Sigmoid colon (tissue), 7 donors: ENCODE measurements at places on chromosomes 7 and 10. TPM values are rescaled to one million over a fixed set of nuclear protein-coding genes. Genes with fewer than 3 reads are reported as not detected.

The TSPAN15 gene
- 72.8 TPM for total RNA-seq

DNA sequence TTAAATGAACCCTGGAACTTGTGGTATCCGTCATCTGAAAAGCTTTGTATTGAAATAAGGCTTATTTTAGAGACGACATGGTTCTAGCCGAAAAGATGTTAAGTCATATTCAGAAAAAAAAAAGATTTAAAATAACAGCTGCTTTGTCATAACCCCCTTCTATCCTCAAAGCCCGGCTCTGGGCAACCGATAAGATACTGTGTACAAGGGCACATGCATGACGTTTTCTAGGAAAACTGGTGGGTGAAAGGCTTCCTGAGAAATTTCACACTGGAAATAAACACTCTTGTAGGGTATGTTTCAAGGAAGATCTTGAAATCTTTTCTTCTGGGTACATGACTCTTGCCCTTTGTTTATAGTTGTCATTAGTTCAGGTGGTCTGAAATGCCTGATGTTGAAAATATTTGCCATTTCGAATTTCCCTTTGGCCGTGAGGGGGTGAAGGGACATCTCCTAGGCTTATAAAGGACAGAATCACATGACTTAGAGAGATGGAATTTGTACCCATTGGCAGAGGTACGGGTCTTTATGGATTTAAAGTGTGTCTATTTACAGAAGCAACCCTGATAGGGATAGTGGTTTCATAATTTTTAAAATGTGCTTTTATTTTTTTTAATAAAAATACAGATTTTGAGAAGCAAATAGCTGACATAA lies 232.5 kb downstream of the PTEN start:
- no peak overlapping the region for H3K4me3 ChIP-seq
- H3K27ac ChIP-seq, result no peak overlapping the region
- H3K4me1 ChIP-seq, result peaks cover 17% of the 10 kb centered on the region
- no peaks in the 10 kb centered on the region for H3K27me3 ChIP-seq
- H3K36me3 ChIP-seq, result no peaks in the 10 kb centered on the region
- no peak for DNase-seq

The AKR1C2 gene
- 5.1 TPM for total RNA-seq

DNA sequence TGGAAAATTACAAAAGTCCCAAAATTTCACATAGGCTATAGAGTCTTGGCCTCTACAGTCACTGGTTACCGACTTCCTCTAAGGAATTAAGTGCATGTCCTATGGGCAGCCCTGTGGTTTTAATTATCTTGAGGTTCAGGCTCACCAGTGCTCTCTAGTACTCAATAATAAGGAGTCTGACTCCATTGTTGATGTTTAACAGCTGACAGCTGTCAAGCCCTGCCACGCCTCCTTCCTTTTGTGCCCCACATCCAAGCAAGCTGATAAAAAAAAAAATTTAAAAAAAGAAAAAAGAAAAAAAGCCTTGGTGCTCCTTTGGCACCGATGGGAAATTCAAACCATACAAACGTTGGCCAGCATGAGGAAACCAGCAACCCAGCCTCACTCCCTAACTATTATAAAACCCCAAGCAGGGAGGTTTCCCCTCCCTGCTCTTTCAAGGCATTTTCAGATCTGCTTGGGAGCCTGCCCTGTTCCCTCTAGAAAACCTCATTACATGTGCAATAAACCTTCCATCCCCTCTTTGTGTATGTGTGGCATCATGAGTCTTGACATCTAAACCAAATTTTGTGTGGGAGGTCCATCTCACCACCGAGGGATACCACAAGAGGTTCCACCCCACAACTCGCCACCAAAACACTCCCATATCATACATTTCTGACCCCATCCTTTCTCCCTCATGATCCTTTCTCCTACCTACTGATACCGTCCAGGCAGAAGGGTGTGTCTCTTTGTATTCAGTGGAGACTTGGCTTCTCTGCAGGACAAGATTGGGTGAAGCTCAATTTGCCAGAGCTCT lies 70.9 kb upstream of the CCDC71L start:
- H3K36me3 ChIP-seq, result no peaks in the 10 kb centered on the region
- H3K27ac ChIP-seq, result no peak overlapping the region
- no peaks in the 10 kb centered on the region for H3K4me1 ChIP-seq
- H3K4me3 ChIP-seq, result no peak overlapping the region
- no peak for DNase-seq

The ARMH3 gene
- total RNA-seq, result 23.2 TPM

GRCh38 chr10:1677307-1677939 lies 59.9 kb downstream of the ADARB2 start:
- no peaks in the 10 kb centered on the region for H3K36me3 ChIP-seq
- DNase-seq, result no peak
- no peak overlapping the region for H3K4me3 ChIP-seq
- no peaks in the 10 kb centered on the region for H3K27me3 ChIP-seq

DNA sequence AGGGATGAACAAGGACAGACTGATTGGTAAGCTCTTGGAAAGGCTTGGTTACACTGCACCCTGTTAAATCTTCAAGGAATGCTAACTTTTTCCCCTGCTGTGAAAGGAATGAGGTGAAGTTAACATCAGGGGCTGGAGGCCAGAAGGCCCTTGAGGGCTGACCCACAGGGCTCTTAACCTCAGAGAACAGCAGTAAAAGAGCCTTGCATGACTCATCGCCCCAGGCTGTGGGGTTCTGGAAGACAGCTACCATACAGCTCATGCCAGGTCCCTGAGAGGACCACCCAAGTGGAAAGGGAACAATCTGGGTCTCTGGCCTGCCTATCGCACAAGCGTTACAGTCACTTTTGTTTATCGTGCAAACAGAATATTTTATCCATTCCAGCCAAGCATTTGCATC lies 54.4 kb downstream of the CYP2C9 start:
- H3K27me3 ChIP-seq, result no peaks in the 10 kb centered on the region
- no peak overlapping the region for H3K4me3 ChIP-seq
- no peak overlapping the region for H3K27ac ChIP-seq
- H3K4me1 ChIP-seq, result no peaks in the 10 kb centered on the region

- H3K4me3 ChIP-seq, result no peak overlapping the region
- peaks cover 1% of the 10 kb centered on the region for H3K4me1 ChIP-seq
- peaks cover 13% of the 10 kb centered on the region for H3K27me3 ChIP-seq
- H3K36me3 ChIP-seq, result no peaks in the 10 kb centered on the region
- no peak overlapping the region for H3K27ac ChIP-seq
These were observed 31.6 kb downstream of the RASGEF1A start for GRCh38 chr10:43235070-43235900.

The KNDC1 gene
- 1.9 TPM for total RNA-seq

DNA sequence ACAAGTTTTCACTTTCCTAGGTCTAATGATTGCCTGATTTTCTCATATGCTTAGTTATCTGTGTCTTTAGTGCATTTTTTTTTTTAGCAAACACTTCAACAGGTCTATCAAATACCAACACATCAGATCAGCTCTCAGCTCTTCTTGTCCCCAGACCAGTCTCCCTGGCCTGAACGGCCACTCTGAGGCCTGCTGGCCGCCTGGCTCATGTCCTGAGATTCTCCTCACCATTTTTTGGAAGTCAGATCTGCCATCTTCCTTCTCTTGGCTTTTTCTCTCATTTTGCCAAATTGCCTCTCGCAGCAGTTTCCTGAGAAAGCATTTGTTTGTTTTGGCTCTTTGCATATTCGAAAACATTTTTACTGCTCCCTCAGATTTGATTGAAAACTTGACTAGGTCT lies 29.3 kb downstream of the PPP2R2D start:
- H3K36me3 ChIP-seq, result no peaks in the 10 kb centered on the region
- DNase-seq, result peak; percentile 17
- H3K27ac ChIP-seq, result peak overlapping the region; percentile 68
- no peaks in the 10 kb centered on the region for H3K27me3 ChIP-seq
- H3K4me1 ChIP-seq, result peaks cover 44% of the 10 kb centered on the region

The CACNA2D1 gene
- 95.7 TPM for total RNA-seq

GRCh38 chr7:23184709-23185359 lies 3.0 kb downstream of the NUP42 start:
- H3K4me3 ChIP-seq, result no peak overlapping the region
- peaks cover 46% of the 10 kb centered on the region for H3K36me3 ChIP-seq
- H3K4me1 ChIP-seq, result peaks cover 24% of the 10 kb centered on the region
- DNase-seq, result no peak
- no peak overlapping the region for H3K27ac ChIP-seq

DNA sequence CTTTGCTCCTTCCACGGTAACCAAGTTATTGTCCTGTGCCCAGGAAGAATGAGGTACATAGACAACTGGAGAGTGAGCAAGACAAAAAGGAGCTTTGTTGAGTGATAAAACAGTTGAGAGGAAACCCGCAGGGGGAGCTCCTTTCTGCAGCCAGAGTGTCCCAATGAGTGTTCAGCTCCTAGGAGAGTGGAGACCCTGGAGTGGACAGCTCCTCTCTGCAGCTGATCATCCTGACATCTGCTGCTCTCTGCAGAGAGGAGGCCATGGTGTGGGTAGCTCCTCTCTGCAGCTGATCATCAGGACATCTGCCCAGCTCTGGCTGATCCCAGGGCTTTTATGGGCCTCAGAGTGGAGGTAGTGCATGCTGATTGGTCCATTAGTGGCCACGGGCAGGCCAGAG lies 53.4 kb upstream of the PCDH15 start:
- no peaks in the 10 kb centered on the region for H3K4me1 ChIP-seq
- no peak overlapping the region for H3K4me3 ChIP-seq
- no peaks in the 10 kb centered on the region for H3K27me3 ChIP-seq

The PARP12 gene
- 21.9 TPM for total RNA-seq

DNA sequence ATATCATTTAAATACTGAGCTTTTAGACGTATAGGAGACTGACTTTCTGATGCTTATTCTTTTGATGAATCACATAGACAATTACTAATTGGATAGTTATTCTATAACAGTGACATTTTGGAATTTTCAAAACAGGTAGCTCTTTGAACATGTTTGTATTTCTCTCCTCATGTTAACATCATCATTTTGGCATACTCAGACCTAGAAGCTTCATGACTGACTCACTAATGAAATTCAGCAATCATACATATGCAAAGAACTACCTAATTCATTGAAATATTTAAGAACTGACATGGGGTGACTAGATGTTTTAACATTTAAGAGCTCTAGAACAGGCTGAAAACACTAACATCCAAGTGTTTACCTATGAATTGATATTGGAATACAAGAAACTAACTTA lies 192.3 kb downstream of the VTI1A start:
- H3K4me1 ChIP-seq, result no peaks in the 10 kb centered on the region
- H3K4me3 ChIP-seq, result no peak overlapping the region
- no peaks in the 10 kb centered on the region for H3K27me3 ChIP-seq

DNA sequence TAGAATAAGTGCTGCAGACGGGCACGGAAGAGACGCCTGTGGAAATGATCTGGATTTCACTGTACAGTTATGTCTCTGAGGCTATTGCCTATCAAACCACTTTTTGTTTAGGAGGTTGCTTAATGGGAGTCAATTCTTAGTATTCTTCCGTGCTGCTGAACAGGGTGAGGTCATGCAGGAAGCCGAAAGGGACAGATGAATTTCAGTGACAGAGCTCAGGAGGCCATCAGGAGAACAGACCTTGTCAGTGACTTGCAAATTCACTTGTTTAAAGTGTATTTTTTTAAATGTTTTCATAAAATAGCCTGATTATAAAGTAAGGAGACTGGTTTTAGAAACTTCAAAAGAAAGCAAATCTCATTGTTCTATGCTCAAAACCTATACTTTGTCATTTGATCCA lies 58.9 kb downstream of the XRCC2 start:
- H3K4me1 ChIP-seq, result no peaks in the 10 kb centered on the region
- no peaks in the 10 kb centered on the region for H3K36me3 ChIP-seq
- H3K27ac ChIP-seq, result no peak overlapping the region
- no peak overlapping the region for H3K4me3 ChIP-seq
- H3K27me3 ChIP-seq, result no peaks in the 10 kb centered on the region

The CYP26C1 gene
- total RNA-seq, result not detected

The CDCA7L gene
- total RNA-seq, result 19.4 TPM

DNA sequence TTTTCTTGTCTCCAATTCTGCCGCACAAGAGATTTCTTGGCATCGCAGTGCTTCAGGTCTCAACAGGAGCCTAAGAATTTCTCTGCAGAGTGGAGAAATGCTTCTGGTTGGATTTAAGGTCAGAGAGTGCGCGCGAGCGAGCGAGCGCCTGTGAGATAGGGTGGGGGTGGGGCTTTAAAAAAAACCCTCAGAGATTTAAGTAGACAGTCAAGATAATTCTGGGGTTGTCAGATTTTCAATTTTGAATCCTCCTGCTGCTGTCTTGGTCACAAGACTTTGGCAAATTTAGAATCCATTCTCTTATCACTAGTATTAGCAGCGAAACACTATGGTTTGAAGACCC lies 49.7 kb downstream of the CPEB3 start:
- no peaks in the 10 kb centered on the region for H3K36me3 ChIP-seq
- peak overlapping the region; percentile 88 for H3K27ac ChIP-seq
- DNase-seq, result no peak
- H3K4me3 ChIP-seq, result peak overlapping the region; percentile 72

DNA sequence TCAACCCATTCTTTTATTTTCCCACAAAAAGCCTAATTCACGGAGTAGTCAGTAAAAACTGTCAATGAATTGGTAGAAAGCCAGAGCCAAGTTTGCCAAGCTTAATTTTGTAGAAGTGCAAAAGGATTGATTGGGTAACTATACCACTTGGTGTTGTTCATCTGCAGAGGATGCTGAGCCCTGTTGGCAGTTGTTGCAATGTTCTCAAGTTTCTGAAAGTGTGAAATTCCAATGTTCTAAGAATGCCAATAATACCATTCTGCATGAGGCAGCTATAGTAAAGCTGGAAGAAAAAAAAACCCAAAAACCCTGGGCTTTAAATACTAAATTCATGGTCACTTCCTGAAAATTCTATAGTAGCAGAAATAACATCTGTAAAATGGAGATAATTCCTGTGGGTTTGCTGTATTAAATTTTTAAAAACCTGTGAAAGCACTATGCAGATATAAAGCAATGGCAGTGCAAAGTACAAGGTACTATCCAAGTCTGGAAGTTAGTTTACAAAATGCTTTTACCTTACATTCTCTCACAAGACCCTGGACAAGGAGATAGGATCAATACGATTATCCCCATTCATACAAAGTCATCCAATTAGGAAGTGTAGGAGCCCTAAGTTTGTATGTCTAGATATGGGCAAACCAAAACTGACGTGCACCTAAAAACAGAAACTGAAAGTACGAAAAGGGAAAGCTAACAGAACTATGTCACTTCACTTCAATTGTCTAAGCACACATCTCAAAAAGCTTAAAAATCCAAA lies 6.0 kb upstream of the PON1 start:
- H3K4me1 ChIP-seq, result no peaks in the 10 kb centered on the region
- no peaks in the 10 kb centered on the region for H3K27me3 ChIP-seq
- peak overlapping the region; percentile 26 for H3K4me3 ChIP-seq

GRCh38 chr7:120521761-120522737 lies 249.1 kb downstream of the KCND2 start:
- no peak overlapping the region for H3K4me3 ChIP-seq
- no peaks in the 10 kb centered on the region for H3K27me3 ChIP-seq
- H3K4me1 ChIP-seq, result peaks cover 6% of the 10 kb centered on the region
- no peaks in the 10 kb centered on the region for H3K36me3 ChIP-seq

GRCh38 chr10:12180221-12180974 lies 15.3 kb downstream of the NUDT5 start:
- no peaks in the 10 kb centered on the region for H3K4me1 ChIP-seq
- H3K4me3 ChIP-seq, result no peak overlapping the region
- H3K27me3 ChIP-seq, result no peaks in the 10 kb centered on the region
- no peak overlapping the region for H3K27ac ChIP-seq

GRCh38 chr7:46301677-46302076 lies 380.6 kb upstream of the IGFBP3 start:
- H3K27ac ChIP-seq, result no peak overlapping the region
- no peaks in the 10 kb centered on the region for H3K27me3 ChIP-seq
- no peaks in the 10 kb centered on the region for H3K4me1 ChIP-seq
- H3K4me3 ChIP-seq, result no peak overlapping the region
- no peaks in the 10 kb centered on the region for H3K36me3 ChIP-seq
